GM23248 (cell line): ENCODE measurements at places on chromosomes 4 and X. TPM values are rescaled to one million over a fixed set of nuclear protein-coding genes. Genes with fewer than 3 reads are reported as not detected.
A peak's percentile ranks its signal among the peaks of the same experiment; 100 is the strongest.

The FAM47E gene
- total RNA-seq, result not detected in 2 replicates

The FAT1 gene
- 250 and 261 TPM in 2 replicates for total RNA-seq

The PDE6B gene
- total RNA-seq, result 0.11 and 0.13 TPM in 2 replicates

The GPR143 gene
- not detected in 2 replicates for total RNA-seq

The ZCCHC18 gene
- 1.4 TPM in 1 of 2 replicates, not detected in the other for total RNA-seq

The PLS3 gene
- 118 and 136 TPM in 2 replicates for total RNA-seq

The FRMPD4 gene
- not detected in 2 replicates for total RNA-seq

The MND1 gene
- total RNA-seq, result 1.2 and 4.2 TPM in 2 replicates

The ADH1A gene
- total RNA-seq, result not detected in 2 replicates

DNA sequence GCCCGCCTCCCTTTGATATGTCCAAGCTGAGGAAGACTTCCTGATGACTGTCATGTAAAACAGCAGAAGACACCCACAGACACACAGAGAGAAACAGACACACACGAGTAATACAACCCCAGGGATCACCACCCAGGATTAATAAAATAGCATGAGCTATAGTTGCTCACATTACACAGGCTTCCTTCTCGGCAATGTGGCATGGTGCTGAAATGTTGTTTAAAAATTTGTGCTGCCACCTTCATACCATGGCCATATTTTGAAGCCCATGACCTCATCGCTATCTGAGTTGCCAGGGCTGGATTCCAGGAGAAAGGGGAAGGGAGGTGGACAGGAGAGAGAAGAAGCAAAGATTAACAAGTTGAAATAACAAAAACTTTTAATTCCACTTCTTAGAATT lies 111.7 kb downstream of the SYNPO2 start:
- peak; percentile 33 for DNase-seq

DNA sequence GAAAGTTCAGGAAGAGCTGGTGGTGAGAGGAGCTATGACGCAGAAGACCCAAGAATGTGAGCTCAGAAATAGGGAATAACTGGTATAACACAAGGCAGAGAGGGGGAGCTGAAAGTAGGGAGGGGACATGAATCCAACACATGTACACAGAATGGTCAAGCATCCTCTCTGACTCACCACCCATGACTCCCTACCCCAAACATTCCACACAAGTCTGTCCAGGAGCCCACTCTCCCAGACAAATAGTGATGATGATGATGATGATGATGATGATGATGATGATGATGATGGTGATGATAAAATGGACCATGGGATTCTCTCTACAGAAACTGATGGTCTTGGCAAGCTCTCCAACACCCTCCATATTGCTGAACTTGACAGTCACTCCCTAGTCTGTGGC lies 46.4 kb downstream of the NAT8L start:
- peak; percentile 47 for DNase-seq

DNA sequence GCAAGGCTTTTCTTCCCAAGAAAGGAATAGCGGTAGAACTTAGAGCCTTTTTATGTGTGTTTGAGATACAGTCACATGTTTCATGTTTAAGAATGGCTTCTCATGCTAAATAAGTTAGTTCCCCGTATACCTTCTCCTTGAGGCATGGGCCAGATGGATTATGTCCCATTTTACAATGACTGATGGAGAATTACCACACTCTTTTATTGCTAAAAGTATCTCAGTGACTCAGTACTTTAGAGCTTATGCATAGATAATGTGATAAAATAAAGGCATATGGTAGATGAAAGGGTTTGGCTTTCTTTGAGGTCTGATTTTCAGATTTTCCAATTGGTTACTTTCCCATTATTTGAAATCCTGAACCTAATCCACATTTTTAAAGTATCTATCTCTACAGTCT lies 121.8 kb upstream of the BMPR1B start:
- peak; percentile 62 for DNase-seq

GRCh38 chrX:130418066-130418465 lies 16.3 kb downstream of the RBMX2 start:
- DNase-seq, result no peak

DNA sequence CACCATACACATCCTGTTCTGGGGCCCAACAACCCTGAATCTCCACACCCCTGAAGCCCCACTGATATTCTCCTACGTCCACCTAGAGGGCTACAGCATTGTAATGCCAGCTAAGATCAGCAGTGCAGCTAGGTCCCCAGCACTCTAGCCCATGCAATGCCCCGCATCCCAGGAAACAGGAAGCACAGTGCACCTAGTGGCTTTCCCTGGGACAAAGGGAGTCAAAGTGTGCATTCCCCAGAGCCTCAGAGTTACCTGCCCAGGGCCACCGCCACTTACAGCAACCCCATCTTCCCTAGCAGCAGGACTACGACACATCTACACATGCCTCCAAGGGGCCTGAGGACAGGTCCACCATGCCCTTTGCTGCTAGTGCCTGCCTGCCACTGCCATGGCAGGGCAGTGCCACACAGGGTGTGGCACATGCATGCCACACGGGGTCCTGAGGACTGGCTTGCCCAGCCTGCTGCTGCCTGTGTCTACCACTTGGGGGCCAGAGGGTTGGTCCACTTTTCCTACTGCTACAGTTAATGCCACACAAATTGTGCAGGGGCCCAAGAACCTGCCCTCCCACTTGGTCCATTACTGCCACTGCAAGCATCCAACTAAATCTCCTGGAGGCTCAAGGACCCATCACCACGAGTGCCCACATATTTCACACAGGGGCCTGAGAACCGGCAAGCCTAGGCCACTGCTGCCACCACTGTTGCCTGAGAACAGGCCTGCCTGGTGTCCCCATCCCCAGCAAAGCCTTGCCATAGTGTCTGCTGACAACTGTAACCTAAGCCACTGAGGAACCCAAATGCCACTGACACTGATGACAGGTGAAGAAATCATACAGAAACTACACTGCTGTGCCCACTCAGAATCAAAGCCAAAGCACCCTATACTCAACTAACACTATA lies 23.7 kb downstream of the TLR6 start:
- DNase-seq, result no peak

DNA sequence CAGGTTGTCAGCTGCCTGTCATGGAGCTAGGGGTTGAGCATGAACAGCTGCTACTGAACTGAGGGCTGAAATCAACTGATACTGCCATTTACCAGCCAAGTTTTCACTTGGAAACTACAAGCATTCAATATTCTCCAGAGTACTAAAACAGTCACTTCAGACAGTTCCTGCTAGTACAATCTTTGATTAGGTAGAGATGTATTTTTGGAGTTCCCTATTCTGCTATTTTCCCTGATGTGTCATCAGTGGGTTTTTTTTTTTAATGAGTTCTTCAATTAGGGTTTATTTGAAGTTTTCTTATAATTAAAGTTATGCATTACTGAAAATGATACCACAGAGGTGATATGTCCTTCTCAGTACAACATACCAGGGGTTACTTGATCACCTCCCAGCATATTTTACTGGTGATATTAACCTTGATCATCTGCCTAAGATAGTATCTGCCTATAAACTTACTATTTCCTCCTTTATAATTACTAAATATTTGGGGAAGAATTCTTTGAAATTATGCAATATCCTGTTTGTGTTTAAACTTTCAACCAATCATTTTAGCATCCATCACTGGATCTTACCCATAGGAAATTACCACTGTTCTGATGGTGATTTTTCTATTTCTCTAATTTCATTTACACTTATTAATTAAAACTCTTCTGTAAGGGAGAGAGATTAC lies 13.6 kb downstream of the PDCL2 start:
- no peak for DNase-seq

DNA sequence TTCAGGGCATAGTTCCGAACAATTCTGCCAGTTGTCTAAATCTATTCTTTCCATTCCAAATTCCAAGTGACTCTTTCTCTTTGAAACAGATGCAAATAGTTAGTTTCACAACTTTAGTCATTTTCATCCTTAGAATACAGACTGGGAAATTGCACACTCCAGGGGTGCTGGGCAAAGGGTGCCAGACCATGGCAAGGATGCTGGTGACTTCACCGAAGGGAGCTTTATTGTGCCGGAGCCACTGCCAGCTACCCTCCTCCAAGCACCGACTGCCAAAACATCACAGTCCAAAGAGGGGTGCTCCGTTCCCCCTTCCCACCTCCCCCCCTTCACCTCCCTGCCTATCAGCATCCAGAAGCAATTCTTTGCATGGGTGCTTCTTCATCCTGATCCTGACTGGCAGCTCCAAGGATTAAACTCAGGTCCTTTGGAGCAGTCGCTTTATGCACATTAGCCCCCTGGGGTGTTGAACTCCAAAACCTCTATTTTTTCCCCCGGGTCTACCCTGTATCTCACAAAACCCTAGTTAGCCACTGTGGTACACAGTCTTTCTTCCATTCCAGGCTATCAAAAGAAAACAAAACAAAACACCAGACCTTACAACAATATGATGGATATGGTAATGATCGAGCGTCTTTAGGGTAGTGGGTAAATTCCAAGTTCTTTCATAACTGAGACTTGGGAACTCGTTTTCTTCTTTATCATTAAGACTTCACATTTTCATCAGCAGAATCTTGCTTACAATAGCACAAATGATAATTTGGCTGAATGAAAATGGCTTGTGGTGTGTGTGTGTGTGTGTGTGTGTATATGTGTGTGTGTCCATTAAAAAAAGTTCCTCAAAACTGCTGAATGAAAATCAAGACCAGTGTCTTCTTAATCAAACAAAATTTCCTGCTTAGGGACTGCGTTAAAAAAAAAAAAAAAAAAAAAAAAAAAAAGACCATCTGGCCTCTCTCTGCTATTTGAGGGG lies 28.7 kb downstream of the MID1 start:
- DNase-seq, result peak; percentile 17

GRCh38 chr4:122635205-122635604 lies 14.3 kb upstream of the IL21 start:
- no peak for DNase-seq

- DNase-seq, result no peak
Observed at GRCh38 chr4:22454955-22455354, 60.9 kb downstream of the ADGRA3 start.

DNA sequence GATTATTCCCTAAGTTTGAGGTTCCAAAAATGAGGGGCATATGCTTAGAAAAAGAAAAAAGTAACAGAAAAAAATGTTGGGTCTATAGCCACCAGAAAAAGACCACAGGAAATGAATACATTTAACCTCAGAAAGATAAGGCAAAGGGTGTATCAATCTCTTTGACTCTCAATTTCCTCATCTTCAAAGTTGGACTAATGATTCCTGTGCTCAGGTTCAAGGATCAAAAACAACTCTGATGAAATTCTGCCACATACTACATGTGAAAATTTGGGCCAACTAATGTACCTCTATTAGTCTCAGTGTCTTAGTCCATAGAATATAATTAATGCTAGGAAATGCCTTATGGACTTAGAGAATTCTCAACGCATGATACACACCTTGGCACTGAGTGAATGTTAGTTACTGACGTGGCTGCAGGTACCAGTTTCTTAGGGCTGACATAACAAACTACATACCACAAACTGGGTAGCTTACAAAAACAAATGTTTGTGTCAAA lies 257.7 kb downstream of the ANKRD50 start:
- no peak for DNase-seq

DNA sequence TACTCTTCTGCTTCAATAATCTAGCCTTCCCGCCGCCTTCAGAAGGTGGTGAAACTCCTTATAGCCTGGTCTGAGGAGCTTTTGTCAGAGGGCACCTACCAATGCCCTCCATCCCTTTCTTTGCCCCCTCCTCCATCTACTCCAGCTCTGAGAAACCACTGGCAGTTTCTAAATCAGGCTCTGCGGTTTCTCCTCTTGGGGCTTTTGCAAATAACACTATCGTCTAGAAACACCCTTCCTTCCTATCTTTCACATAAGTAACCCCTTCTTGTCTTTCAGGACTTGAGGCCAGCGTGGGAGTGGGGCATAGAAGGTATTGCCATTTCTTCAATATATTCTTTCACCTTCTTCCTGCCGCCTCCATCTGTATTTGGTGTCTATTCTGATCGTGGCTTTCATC lies 1.2 kb upstream of the EFHC2 start:
- no peak for DNase-seq

GRCh38 chrX:69079268-69079667 lies 86.0 kb downstream of the PJA1 start:
- DNase-seq, result peak; percentile 34

DNA sequence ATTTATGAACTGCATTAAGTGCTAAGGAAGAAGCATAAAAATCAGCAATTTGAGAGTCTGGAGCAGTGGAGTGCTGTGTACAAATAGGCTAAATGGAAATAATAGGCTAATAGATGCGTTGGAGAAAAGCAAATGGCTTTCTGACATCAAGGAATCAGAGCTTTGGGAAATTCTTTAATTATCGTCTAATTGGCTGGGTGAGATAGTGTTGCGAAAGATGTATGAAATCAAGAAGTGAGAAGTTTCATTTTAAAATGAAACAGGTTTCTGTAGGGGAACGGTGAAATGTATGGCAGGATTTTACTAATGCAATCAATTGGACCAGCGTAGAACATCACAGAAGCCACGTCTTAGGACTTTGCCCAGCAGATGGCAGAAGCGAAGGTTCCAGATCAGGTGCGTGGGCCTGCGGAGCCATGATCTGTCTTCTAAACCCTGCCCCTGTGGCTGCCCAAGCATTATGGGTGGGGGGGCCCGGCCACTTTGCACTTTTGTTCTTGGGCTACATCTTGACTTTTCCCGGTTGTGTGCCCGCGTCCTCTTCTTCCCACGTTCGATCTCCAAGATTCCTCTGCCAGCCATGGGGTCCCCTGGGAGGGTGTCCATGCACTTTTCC lies 118.5 kb upstream of the SHISA3 start:
- DNase-seq, result no peak

- DNase-seq, result no peak
Observed at GRCh38 chr4:24252121-24252520, 332.2 kb downstream of the DHX15 start.

GRCh38 chr4:80074651-80075050 lies 1.6 kb upstream of the ANTXR2 start:
- no peak for DNase-seq

- no peak for DNase-seq
Observed at GRCh38 chrX:19863857-19864223, 23.6 kb downstream of the SH3KBP1 start.

GRCh38 chr4:38948551-38948950 lies 80.9 kb downstream of the FAM114A1 start:
- DNase-seq, result peak; percentile 94

GRCh38 chrX:137194164-137194563 lies 160.4 kb upstream of the GPR101 start:
- peak; percentile 36 for DNase-seq

- peak; percentile 57 for DNase-seq
Observed at GRCh38 chrX:115625572-115626301, 64.8 kb downstream of the PLS3 start.

DNA sequence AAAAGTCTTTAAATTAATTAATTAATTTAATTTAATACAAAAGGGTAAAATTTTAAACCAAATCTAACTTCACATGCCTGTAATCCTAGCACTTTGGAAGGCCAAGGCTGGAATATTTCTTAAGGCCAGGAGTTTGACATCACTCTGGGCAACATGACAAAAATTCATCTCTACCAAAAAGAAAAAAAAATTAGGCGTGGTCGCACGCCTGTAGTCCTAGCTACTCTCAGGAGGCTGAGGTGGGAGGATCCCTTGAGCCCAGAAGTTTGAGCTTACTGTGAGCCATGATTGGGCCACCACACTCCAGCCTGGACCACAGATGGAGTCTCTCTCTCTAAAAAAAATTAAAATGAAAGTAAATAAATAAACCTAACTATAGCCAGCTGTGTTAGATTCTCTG lies 39.2 kb upstream of the ANTXR2 start:
- peak; percentile 76 for DNase-seq

GRCh38 chr4:181684310-181684709 lies 558.9 kb upstream of the TENM3 start:
- DNase-seq, result peak; percentile 40
